ENCODE measurements at places on chromosomes 7 and 10. TPM values are rescaled to one million over a fixed set of nuclear protein-coding genes. Genes with fewer than 3 reads are reported as not detected.

Gene FFAR4
- not detected for total RNA-seq

Gene MAT1A
- not detected for total RNA-seq

Gene NEUROG3
- total RNA-seq = not detected

Gene ATG9B
- total RNA-seq = 9.4 TPM

Gene ZNF722
- total RNA-seq = not detected

Gene SLC26A5
- not detected for total RNA-seq

Gene SIRT1
- 33.5 TPM for total RNA-seq

Gene COBL
- total RNA-seq = 3.3 TPM

Gene MICALL2
- 28.0 TPM for total RNA-seq

Gene FGF8
- 1.1 TPM for total RNA-seq

Gene C10orf143
- total RNA-seq = 0.96 TPM

- no peak overlapping the region for H3K27ac ChIP-seq
- no peak for DNase-seq
- H3K4me3 ChIP-seq = no peak overlapping the region
- H3K4me1 ChIP-seq = no peaks in the 10 kb centered on the region
- H3K27me3 ChIP-seq = no peaks in the 10 kb centered on the region
These were observed 19.2 kb upstream of the R3HCC1L start for GRCh38 chr10:98115031-98115787.

- peaks cover 11% of the 10 kb centered on the region for H3K36me3 ChIP-seq
- no peak overlapping the region for H3K27ac ChIP-seq
- H3K4me3 ChIP-seq = no peak overlapping the region
- peaks cover 26% of the 10 kb centered on the region for H3K27me3 ChIP-seq
These were observed 92.8 kb upstream of the PAX2 start for GRCh38 chr10:100652406-100653135.

DNA sequence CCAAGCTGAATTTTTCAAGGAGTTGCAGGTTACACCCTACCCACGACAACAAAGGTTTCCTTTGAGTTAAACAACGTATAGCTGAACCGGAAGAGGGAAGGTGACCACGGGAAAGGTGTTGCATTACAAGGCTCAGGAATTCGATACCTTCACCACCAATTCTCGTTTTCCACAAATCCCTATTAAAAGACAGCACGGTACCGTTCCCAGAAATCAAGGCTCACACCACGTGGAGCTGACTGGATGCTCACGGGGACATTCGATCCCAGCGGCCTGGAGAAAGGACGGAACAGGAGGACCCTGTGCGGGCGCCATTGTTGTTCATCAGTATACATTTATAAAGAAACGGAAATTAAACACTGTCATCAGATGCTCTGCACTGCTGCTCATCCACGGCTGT lies 56.4 kb downstream of the CTBP2 start:
- H3K36me3 ChIP-seq = peaks cover 15% of the 10 kb centered on the region
- H3K27ac ChIP-seq = peak overlapping the region; percentile 79
- DNase-seq = no peak
- H3K27me3 ChIP-seq = peaks cover 7% of the 10 kb centered on the region

GRCh38 chr10:99433378-99434020 lies 3.1 kb upstream of the GOT1 start:
- H3K4me3 ChIP-seq = no peak overlapping the region
- peaks cover 8% of the 10 kb centered on the region for H3K27me3 ChIP-seq
- DNase-seq = no peak
- H3K4me1 ChIP-seq = peaks cover 5% of the 10 kb centered on the region
- H3K36me3 ChIP-seq = no peaks in the 10 kb centered on the region

DNA sequence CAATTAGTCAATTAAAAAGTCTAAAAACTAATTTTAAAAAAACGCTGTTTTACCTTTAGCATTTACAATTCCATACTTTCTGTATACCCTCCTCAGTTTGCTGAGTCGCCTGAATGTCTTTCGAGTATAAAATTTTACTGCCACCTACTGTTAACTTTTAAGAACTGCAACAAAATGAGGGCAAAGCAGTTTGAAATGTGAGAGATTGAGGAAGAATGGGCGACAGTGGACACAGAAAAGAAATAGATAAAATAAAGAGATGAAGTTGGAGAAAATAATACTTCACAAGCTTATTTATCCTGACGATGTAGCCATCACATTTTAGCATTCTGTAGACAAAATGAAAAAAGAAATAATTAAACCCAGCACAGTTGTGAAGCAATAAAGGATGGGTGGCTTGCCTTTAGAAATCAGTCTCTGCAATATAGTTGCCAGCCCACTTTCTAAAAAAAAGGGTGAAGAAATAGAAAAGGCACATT lies 110.8 kb upstream of the PTN start:
- H3K36me3 ChIP-seq = no peaks in the 10 kb centered on the region
- no peak overlapping the region for H3K27ac ChIP-seq
- no peak for DNase-seq
- peaks cover 9% of the 10 kb centered on the region for H3K4me1 ChIP-seq

GRCh38 chr7:131861620-131862346 lies 305.4 kb upstream of the PODXL start:
- H3K27ac ChIP-seq = no peak overlapping the region
- H3K36me3 ChIP-seq = no peaks in the 10 kb centered on the region
- no peak overlapping the region for H3K4me3 ChIP-seq
- H3K4me1 ChIP-seq = no peaks in the 10 kb centered on the region
- H3K27me3 ChIP-seq = no peaks in the 10 kb centered on the region

DNA sequence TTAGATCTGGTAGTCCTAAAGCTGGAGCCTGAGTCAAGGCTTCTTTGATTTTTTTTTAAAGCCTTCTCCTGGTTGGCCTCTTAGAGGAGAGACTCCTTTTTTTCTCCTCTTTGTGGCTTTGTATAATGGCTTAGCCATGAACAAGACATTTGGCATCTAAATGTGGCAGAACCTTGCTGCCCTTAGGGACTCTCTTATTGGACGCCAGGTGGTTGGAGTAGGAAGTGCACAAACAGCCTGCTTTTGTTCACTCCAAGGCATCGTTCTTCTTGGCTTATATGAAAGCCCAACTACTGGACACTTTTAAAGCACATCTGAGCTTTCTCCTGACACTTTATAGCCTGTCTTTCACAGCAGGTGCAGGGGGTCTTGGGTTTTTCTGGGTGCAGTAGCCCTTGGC lies 25.0 kb downstream of the ZPBP start:
- H3K27me3 ChIP-seq = peaks cover 4% of the 10 kb centered on the region
- H3K36me3 ChIP-seq = peaks cover 13% of the 10 kb centered on the region
- DNase-seq = no peak

DNA sequence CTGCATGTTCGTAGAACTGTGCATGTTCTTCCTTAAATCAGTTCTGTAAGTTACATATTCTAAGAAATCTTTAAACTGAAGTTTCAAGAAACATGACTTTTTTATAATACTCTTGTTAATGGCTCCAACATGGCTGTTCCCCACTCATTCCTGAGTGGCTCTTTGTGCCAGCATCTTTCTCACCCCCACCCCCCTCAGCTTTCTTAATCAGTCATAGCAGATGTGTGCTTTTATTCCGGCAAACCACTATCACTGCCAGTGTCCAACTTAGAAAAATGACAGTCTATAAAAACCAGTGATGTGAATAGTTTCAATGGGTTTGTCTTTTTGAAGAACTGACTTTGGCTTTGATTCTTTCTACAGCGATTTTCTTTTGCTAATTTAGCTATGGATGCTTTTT lies 37.6 kb downstream of the PITRM1 start:
- H3K27ac ChIP-seq = no peak overlapping the region
- no peaks in the 10 kb centered on the region for H3K27me3 ChIP-seq
- no peak for DNase-seq
- H3K4me3 ChIP-seq = no peak overlapping the region
- H3K36me3 ChIP-seq = no peaks in the 10 kb centered on the region
- peaks cover 3% of the 10 kb centered on the region for H3K4me1 ChIP-seq

DNA sequence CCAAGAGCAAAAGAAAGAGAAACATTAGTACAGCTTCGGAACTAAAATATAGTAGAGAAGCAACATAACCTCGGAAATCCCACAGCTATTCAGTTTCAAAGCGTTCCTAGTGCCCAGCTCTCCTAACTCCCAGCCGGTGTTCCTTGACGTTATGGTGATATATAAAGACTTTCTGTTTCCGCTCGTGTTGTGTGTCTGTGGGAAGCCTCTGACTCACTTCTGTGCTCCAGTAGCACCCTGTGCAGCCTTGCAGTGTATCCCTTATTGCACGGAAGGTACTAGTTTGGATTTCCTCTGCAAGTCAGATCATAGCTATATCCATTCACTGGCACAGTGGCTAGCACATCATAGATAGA lies 535 bp downstream of the ASAH2B start:
- H3K4me3 ChIP-seq = peak overlapping the region; percentile 99
- H3K4me1 ChIP-seq = no peaks in the 10 kb centered on the region
- no peaks in the 10 kb centered on the region for H3K36me3 ChIP-seq
- peaks cover 15% of the 10 kb centered on the region for H3K27me3 ChIP-seq

DNA sequence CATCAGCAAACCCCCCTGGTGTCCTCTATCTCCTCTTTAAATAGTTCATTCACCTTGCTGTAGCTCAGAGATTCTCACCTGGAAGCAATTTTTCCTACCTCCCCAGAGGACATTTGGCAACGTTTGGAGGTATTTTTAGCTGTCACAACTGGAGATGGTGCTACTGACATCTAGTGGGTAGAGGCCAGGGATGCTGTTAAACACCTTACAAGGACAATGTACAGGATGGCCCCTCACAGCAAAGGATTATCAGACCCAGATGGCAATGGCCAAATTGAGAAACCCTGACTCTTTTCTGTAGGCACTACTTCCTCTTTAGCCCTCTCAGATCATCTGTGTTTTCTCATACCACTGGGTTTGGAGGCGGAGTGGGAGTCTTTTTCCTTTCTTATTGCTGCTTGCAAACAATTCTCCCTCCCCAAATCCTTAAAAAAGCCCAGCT lies 13.2 kb upstream of the TRA2A start:
- H3K4me3 ChIP-seq = no peak overlapping the region
- H3K36me3 ChIP-seq = no peaks in the 10 kb centered on the region
- H3K4me1 ChIP-seq = no peaks in the 10 kb centered on the region
- no peaks in the 10 kb centered on the region for H3K27me3 ChIP-seq
- no peak for DNase-seq

DNA sequence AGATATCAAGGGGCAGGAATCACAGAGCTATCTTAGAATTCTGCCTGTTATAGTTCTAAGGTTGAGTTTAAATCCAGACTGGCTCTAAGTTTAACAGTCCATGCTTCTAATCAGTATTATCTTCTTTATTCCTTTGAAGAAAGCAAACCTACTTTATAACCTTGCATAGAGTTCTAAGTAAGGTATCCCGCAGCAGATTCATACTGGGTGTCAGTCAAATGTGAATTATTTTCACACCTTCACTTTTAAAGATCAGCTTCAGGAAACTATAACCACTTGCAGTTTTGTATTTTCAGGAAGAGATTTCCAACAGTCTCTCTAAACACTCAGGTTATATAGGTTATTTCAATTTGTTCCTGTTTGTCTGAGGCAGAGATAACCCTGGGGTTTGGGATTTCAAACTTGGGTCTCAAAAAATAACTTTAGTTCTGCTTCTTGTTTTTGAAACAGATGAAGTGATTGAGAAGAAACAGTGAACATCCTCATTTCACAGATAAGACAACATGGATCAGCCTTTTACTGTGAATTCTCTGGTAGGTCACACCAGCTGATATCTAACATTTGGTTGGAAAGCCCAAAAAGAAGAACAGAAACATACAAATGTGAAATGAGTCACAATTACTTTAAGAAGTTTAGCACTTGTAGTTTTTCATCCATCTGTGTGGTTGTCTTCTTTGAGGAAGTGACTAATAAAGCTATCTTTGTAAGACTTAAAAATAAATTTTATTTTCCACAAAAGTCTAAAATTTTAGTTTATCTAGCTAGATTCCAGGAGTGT lies 21.4 kb downstream of the STAMBPL1 start:
- no peaks in the 10 kb centered on the region for H3K36me3 ChIP-seq
- peaks cover 5% of the 10 kb centered on the region for H3K4me1 ChIP-seq
- DNase-seq = no peak
- no peaks in the 10 kb centered on the region for H3K27me3 ChIP-seq
- H3K27ac ChIP-seq = no peak overlapping the region
- no peak overlapping the region for H3K4me3 ChIP-seq

GRCh38 chr7:149760538-149760937 lies 12.8 kb downstream of the ZNF467 start:
- H3K27me3 ChIP-seq = peaks cover 18% of the 10 kb centered on the region
- peaks cover 9% of the 10 kb centered on the region for H3K36me3 ChIP-seq
- no peak overlapping the region for H3K4me3 ChIP-seq
- H3K4me1 ChIP-seq = no peaks in the 10 kb centered on the region
- no peak overlapping the region for H3K27ac ChIP-seq

GRCh38 chr7:1752111-1752510 lies 82.0 kb downstream of the ELFN1 start:
- peaks cover 23% of the 10 kb centered on the region for H3K27me3 ChIP-seq
- H3K4me3 ChIP-seq = no peak overlapping the region
- no peak overlapping the region for H3K27ac ChIP-seq
- peaks cover 3% of the 10 kb centered on the region for H3K36me3 ChIP-seq

GRCh38 chr7:27176524-27176845 lies 2.4 kb upstream of the HOXA10 start:
- no peaks in the 10 kb centered on the region for H3K4me1 ChIP-seq
- no peak overlapping the region for H3K4me3 ChIP-seq
- DNase-seq = peak; percentile 8
- peaks cover 45% of the 10 kb centered on the region for H3K27me3 ChIP-seq
- H3K36me3 ChIP-seq = no peaks in the 10 kb centered on the region
- no peak overlapping the region for H3K27ac ChIP-seq

GRCh38 chr10:5582736-5583135 lies 58.0 kb downstream of the CALML3 start:
- no peak overlapping the region for H3K4me3 ChIP-seq
- peaks cover 1% of the 10 kb centered on the region for H3K27me3 ChIP-seq
- no peak overlapping the region for H3K27ac ChIP-seq
- H3K36me3 ChIP-seq = peaks cover 5% of the 10 kb centered on the region
- no peak for DNase-seq

DNA sequence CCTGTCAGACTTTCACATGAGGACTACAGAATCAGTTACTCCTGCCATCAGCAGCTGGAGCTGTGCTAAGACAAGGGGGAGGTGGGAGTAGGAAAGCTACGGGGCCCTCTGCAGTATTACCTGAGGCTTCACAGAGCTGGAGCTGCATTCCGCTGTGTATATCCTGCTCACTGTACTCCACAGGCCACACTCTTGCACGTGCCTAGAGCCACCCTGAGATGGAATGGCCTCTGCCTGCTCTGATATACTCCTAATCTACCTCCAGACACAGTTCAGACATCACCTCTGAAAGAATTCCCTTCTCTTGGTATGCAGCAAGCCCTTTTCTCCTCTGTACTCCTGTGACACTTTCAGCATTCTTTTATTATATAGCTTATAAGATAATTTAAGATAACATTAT lies 34.8 kb downstream of the TRDMT1 start:
- H3K27me3 ChIP-seq = peaks cover 2% of the 10 kb centered on the region
- no peaks in the 10 kb centered on the region for H3K36me3 ChIP-seq
- no peaks in the 10 kb centered on the region for H3K4me1 ChIP-seq
- no peak for DNase-seq

DNA sequence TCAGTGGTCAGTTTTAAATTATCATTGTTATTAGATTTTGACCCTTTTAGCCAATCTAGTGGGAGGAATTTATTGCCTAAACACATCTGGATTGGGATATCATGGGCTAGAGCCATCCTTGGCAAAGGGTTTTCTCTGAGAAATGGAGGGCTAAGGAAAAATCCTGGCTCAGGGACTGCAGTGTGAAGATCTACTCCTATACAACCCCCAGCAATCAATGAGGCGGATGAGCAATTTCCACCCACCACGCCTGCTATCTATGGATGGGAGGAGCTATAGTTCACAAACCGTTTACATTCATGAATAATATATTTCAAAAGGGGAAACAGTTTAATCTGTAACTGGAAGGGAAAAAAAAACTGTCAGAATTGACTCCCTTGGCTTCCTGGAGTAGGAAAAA lies 2.7 kb downstream of the CAV1 start:
- H3K27me3 ChIP-seq = peaks cover 17% of the 10 kb centered on the region
- H3K27ac ChIP-seq = no peak overlapping the region
- DNase-seq = no peak
- H3K4me1 ChIP-seq = peaks cover 7% of the 10 kb centered on the region
- H3K36me3 ChIP-seq = no peaks in the 10 kb centered on the region

All from glutamatergic neuron (in vitro differentiated cells).